ENCODE measurements at places on chromosomes 11 and 22. TPM values are rescaled to one million over a fixed set of nuclear protein-coding genes. Genes with fewer than 3 reads are reported as not detected.

DNA sequence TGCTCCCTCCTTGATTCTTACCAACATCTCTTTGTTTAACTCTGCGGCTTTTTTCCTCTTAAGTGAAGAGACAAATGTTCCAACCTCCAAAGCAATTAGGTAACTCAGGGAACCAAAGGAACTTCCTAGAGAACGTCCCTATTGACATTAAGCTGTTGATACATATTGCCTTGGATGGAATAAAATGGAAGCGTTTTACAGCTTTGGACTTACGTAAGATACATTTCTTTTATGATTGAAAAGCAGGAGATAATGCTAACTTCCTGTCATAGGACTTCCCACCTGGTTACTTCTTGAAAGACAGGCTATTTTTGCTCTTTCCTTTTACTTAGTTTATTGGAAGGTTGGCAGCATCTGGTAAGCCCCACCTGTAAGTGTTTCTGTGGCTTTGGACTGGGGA is 245.7 kb upstream of the CTSC start:
- peak; percentile 11 for DNase-seq

DNA sequence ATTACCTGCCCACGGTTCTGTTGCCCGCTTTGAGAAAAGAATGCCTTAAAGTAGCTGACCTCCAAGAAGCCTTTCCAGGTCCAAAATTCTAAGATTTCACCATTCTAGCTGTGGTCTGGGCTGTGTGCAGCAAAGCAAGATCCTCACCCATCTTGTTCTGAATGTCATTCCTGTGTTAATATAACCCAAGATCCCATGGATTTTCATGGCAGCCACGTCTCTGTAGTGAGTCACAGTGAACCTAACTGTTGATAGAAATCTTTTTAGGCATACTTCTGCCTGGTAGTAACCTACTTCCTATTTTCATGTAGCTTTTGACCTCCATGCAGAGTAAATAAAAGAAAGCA is 210.0 kb downstream of the NAV2 start:
- DNase-seq, result no peak

DNA sequence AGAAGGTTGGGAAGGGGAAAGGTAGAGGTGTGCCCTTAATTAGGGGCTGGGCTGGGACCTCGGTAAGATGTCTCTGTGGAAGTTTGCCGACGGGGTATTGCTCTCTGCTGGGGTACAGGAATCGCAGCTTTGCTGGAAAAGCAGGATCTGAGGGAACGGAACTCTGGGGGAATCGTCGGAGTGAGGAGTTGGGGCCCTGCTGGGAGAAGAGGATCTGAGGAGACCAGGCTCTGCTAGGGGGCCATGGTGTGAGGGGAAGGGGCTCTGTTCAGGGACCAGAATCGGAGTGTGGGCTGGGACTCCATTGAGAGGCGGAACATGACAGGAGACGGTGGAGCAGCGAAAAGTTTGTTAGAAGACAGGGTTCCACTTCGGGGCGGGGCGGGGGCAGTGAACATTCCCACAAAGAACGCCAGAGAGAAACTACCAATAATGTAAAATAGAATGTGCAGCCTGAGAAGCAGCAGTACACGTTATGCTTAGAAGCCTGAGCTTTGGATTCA is 456 bp downstream of the AAMDC start:
- peak; percentile 67 for DNase-seq

The IFITM2 gene
- 57.3 TPM for total RNA-seq
